ENCODE measurements at places on chromosomes 4 and X. TPM values are rescaled to one million over a fixed set of nuclear protein-coding genes. Genes with fewer than 3 reads are reported as not detected.
A peak's percentile ranks its signal among the peaks of the same experiment; 100 is the strongest.

DNA sequence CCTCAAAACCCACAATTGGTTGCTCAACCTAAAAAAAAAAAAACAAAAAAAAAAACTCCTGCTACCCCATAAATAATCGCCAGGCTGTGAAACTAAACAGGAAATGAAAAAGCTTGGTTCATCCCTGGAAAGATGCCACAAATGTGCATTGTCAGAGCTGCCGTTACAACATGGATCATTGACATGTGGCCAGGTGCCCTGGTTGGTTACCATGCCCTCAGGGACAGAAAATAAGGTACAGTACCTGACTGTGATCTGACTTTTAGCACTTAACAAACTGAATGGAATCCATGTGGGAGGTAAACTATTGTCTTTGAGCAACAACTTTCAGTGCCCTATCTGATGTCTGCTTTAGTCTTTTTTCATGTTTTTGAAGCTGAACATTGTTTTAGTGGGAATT lies 118.0 kb upstream of the RPL34 start:
- no peak for DNase-seq
- no peak overlapping the region for H3K4me3 ChIP-seq
- H3K36me3 ChIP-seq = peaks cover 1% of the 10 kb centered on the region
- peaks cover 2% of the 10 kb centered on the region for H3K4me1 ChIP-seq
- no peaks in the 10 kb centered on the region for H3K27me3 ChIP-seq

GRCh38 chrX:76172325-76172893 lies 453 bp upstream of the PBDC1 start:
- no peak for DNase-seq
- H3K36me3 ChIP-seq = peaks cover 25% of the 10 kb centered on the region
- peak overlapping the region; percentile 92 for H3K4me3 ChIP-seq

GRCh38 chr4:18923496-18924161 lies 902.1 kb upstream of the LCORL start:
- H3K4me1 ChIP-seq = no peaks in the 10 kb centered on the region
- DNase-seq = no peak
- no peaks in the 10 kb centered on the region for H3K27me3 ChIP-seq
- H3K4me3 ChIP-seq = no peak overlapping the region
- H3K36me3 ChIP-seq = no peaks in the 10 kb centered on the region
- no peak overlapping the region for H3K27ac ChIP-seq

GRCh38 chr4:22427675-22428074 lies 88.2 kb downstream of the ADGRA3 start:
- peaks cover 24% of the 10 kb centered on the region for H3K36me3 ChIP-seq
- no peaks in the 10 kb centered on the region for H3K27me3 ChIP-seq
- no peak for DNase-seq
- H3K27ac ChIP-seq = no peak overlapping the region
- H3K4me1 ChIP-seq = no peaks in the 10 kb centered on the region
- H3K4me3 ChIP-seq = no peak overlapping the region

DNA sequence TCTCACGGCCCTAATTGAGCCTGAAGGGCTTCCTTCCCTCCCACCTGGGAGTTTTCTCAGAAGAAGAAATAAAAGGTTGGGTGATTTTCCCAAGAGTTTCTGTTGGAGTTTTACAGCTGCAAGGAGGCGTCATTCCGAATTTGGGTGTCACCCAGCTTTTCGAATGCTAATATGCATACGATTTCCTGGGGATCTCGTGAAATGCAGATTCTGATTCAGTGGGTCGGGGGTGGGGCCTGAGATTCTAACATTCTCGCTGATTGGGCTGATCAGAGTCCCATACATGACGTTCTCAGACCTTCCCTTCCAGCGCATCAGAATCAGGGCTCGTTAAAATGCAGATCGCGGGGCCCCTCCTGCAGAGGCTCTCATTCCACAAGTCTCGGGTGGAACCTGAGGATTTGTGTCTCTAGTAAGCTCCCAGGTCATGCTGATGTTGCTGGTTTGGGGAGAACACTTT lies 125.8 kb upstream of the STX18 start:
- no peaks in the 10 kb centered on the region for H3K36me3 ChIP-seq
- no peaks in the 10 kb centered on the region for H3K4me1 ChIP-seq
- H3K27ac ChIP-seq = no peak overlapping the region
- H3K27me3 ChIP-seq = no peaks in the 10 kb centered on the region
- DNase-seq = no peak

DNA sequence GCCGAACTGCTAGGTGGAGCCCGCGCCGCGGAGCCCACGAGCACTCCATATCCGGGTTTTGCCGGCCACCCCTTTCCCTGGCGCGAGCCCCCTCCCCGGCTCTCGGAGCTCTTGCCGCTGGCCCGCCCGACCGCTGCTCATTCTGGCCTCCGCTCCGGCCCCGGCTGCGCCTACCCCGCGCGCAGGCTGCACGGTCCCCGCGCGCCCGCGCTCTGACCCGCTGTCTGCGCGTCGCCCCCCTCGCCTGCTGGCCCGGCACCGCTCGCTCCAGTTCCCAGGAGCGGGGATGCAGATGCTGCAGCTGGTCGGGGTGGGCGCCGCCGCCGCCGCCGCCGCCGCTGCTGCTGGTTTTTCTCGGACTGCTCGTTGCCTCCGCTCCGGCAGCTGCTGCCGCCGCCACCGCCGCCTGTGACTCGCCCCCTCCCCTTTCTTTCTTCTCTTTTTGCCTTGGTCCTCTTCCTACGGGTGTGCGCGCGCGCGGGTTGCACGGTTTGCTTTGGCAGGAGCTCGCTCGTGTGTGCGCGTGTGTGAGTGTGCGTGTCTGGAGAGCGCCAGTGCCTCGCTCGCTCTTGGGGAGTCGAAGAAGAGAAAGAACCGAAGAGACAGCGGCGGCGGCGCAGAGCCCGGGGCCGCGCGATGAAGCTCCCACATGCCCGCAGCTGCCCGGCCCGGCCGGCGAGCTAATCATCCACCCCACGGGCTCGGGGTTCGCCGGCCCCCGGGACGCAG lies at the start of gene ADGRL3:
TSS of gene ADGRL3 (plus strand) at position 140 of the 729 bp plus-strand sequence.
- no peaks in the 10 kb centered on the region for H3K36me3 ChIP-seq
- no peak within 1 kb of the TSS for H3K4me3 ChIP-seq
- no peak for DNase-seq
- H3K27me3 ChIP-seq = peaks cover 50% of the 10 kb centered on the region
- H3K4me1 ChIP-seq = peaks cover 4% of the 10 kb centered on the region

GRCh38 chr4:103079621-103080020 lies 3.1 kb upstream of the SLC9B2 start:
- DNase-seq = no peak
- no peak overlapping the region for H3K4me3 ChIP-seq
- H3K27me3 ChIP-seq = no peaks in the 10 kb centered on the region
- peaks cover 10% of the 10 kb centered on the region for H3K36me3 ChIP-seq

The PAK3 gene
- total RNA-seq = 0.64 TPM

The PPARGC1A gene
- not detected for total RNA-seq

The AKAP14 gene
- not detected for total RNA-seq

Measured in activated naive CD4-positive, alpha-beta T cell treated with anti-CD3 and anti-CD28 coated beads for 36 hours (primary cell).